Cerebellar nuclear complex (tissue), 1 donor: ENCODE measurements at places on chromosomes 16 and 17.

GRCh38 chr16:77801817-77802216, 13.5 kb downstream of the VAT1L start:
- no peak for DNase-seq

DNA sequence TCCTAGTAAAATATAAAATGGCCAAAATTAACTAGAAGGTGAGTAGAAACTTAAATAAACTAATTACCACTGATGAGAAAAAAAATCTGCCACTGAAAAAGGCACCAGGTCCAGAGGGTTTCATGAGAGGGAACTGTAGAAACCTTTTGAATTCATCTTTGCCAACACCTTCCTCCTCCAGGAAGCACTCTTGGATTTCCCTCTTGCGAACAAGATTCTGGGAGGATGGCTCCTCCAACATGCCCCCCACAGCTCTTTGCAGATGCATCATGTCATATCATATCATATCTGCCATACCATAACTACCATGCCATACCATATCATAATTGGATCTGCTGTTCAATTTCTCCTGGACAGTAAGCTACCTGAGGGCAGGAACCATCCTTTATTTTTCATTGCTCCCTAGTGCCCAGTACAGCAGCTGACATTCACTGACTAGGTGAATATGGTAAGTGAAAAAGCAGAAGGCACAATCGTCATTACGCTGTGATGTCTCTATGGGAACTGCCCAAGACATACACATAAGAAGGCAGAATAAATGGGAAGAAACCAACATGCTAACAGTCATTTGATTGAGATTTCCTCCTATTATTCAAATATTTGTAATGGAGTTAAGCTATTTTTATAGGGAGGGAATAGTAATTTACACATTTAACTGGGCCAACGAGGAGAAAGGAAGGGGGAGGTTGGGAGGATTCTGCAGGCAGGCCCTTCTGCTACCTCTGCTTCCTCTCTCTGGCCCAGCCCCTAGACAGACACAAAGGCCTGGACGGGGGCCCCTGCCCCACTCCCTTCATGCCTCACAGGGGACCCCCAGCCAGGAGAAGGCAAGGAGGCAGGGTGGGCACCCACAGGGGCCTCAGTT, 110.1 kb upstream of the SMURF2 start:
- DNase-seq: no peak

DNA sequence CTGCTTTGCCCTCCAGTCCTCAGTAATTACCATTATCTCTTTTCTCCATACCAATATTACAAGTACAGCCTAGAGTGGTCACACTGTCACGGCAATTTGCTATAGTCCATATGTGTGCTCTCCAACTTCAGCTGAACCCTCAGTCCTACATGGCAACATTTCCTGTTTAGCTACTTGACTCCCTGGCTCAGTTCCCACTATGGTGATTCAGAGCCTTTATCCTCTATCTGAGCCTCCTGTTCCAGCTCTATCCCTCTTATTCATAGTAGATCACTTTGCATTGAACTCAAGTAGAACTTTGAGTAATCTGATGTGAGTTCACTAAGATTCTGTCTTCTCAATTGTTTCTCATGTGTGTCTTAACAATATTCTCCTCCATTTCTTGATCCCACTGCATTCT, 43.7 kb upstream of the GOSR1 start:
- no peak for DNase-seq

DNA sequence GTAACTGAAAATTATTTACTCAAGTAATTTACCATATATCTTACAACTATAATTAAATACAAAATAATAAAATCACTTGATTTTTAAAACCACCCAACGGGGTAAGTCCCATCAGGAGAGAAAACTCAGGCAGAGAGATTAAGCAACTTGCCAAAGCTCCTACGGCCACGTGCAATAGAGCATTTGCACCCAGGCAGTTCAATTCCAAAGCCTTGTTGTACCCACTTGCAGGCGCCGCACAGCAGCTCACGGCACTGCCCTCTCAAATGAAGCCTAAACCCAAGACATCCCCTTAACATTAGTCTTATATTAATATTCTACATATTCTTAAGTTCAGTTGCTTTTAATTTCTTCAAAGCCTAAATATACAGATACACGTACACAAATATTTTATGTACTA, 75.7 kb downstream of the SPAG9 start:
- no peak for DNase-seq

DNA sequence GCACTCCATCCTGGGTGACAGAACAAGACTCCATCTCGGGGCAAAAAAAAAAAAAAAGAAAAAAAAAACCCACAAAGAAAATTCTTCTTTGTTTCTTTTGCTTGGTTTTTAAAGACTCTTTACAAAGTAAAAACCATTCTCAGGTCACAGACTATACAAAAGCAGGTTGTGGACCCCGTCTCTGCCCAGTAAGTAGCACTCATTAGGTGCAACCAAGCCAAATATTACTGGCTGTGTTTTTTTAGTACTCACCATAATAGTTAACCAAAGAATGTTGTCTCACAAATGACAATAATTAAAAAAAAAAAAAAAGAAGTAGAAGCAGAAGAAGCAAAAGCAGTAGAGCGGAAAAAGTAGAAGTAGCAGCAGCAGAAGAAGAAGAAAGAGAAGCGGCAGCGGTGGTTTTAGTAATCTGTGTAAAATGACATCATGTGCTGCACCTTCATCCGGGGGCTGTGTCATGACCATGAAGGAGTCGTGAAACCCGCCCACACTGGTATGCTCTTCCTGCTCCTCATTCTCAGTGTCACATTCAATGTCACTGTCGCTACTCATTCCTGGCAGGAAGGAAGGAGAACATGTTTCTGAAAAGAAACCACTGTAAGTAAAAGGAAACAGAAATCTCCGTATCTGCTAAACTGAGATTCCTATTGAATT, 105.4 kb downstream of the TRIM37 start:
- DNase-seq: no peak

GRCh38 chr17:37562016-37562745, 47.0 kb downstream of the SYNRG start:
- DNase-seq: no peak

DNA sequence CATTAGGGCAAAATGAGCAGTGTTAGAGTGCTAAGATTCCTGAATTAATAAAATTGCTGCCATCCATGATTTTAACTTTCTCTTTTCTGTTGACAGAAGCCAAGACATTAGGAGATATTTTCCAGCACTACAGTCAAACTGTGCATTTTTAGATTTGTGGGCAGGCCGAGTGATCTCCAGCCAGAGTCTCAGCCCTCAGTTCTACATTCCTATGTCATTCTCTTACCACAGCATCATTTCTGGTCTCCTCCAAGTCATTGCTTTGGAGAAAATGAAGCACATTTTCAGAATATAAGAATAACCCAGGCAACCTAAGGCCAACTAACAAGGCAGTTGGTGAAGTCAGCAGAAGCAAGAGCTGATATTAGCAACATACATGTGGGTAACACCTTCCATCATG, 74.6 kb upstream of the NUDT7 start:
- no peak for DNase-seq

DNA sequence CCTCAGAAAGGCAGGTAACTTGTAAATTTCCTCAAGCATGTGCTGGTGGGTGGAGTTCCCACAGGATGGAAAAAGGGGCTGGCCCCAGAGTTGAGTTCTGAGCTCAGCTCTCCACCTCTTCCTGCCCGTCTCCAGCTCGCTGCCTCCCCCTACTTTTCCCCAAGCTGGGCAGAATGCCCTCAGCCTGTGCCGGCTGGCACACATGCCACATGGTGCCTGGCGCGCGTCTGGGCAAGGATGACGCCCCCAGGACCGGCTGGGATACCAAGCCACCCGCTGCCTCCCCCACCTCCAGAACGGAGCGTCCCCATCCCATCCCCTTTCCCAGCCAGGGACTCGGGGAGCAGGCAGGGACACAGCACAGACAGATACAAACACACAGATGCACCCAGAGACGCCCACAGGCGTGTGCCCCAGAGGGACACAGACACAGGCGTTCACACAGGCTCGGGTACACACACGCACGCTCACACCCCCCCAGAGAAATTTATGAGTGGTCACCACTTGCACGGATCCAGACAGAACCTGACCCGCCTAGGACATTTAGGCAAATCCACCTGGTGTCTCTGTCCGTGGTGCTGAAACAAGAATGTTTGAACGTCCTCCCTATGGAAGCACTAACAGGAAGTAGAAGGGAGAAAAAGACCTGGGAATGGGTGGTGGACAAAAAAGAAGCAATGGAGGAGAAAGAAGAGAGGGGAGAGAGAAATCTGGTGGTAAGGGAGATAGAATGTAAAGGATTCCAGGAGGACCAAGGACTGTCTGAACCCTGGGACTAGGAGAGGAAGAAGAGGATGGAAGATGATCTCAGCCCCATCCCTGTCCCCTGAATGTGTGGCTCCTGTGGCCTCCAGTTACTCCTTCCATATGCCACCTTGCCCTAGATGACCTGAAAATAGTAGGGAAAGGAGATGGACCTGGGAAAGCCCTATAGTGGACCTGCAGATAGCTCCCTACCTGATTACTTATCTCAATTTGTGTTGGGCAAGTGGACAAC, 15.5 kb downstream of the NEUROD2 start:
- peak; percentile 34 for DNase-seq

DNA sequence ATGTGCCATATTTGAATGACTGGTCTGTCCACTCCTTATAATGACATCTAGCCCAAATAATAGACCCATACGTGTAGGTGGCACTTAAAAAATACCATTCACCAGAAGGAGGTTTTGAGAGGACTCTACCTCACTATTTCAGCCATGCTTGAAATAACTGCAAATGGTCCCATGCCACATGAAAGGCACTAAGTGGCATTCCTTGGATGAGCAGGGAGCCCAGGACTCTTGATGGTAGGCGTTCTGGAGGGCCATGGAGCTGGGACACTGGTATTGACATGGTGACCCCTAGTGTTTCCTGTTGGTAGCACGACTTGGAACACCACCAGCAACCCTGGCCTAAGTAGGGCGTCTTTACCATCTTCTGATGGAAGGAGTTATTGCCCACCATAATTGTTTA, 148.7 kb upstream of the ZFHX3 start:
- DNase-seq: no peak

DNA sequence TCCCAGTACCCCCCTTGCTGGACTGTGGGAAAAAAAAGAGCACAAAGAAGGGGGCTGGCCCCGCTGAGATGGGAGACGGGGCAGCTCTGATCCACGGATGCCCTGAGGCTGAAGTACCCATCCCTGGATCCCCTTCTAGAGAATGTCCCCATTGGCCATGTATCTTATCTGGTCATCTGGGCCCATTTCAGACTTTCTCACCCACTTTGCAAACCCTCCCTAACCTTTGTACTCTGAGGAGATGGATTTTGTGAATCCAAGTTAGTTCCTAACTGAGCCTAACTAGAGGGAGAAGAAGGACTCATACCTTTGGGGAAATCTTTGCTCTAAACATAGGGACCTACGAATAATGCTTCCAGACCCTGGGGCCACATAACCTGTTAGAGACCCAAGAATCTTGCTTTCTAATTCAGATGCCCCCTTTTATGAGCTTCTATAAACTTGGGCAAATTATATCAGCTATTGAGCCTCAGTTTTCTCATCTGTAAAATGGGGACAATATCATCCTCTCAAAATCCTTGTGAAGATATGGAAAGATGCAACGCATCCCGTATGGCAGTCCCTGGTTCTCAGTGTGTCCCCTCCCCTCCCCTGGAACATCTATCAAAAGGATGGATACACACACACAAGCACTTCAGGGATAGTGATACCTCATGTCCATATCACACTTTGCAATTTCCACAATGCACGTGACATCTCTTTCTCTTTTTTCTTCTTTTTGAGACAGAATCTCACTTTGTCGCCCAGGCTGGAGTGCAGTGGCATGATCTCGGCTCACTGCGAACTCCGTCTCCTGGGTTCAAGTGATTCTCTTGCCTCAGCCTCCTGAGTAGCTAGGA, 16.8 kb upstream of the FZD2 start:
- DNase-seq: no peak

DNA sequence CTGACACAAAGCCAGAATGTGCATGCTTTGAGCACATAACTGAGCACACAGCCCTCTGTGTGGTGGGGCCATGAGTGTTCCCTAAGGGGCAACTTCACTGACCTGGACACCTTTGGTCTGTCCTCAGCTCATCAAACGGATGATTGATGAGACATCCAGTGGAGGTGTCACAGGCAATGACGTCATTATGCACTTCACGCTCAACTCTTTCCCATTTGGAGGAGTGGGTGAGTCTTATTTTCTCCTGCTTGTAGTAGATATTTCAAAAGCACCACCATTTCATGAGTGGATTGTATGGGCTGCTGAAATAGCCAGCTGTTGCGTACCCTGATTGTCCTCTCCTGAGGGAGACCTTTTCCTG, 16.2 kb downstream of the ALDH3A2 start:
- DNase-seq: no peak

DNA sequence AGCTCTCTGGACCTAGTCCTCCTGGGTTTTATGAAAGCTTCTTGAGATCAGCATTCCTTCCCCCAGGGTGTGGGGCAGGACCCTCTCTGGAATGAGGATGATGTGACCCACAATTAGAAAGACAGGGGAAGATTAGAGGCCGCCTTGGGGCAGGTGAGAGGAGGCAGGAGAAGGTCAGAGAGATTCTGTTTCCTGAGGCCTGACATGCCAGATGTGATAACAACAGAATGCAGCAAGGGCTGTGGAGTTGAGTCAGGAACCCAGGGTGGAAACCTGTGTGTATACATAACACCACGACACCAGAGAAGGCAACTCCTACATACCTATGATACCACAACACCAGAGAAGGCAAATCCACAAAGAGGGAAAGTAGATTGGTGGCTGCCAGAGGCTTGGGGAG, 5.4 kb upstream of the SLC5A10 start:
- DNase-seq: no peak

GRCh38 chr17:79975498-79976134, 60.1 kb downstream of the TBC1D16 start:
- no peak for DNase-seq

DNA sequence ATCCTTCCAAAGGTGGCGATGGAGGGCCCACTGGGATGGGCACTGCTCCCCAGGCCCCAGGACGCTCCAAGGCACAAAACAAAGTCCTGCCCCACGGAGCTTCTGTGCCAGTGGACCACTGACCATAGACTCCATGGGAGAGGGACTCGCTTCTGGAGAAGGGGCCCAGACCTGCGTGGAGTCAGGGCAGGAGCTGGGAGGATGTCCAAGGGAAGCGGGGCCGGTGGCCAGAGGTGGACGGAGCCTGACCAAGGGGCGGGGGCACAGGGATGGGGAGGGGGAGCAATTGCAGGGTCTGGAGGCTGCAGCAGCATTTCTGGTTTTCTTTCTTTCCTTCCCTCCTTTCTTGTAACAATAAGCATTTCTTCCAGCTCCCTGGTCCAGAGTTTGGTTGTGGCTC, 14.1 kb downstream of the KCNJ12 start:
- DNase-seq: no peak

DNA sequence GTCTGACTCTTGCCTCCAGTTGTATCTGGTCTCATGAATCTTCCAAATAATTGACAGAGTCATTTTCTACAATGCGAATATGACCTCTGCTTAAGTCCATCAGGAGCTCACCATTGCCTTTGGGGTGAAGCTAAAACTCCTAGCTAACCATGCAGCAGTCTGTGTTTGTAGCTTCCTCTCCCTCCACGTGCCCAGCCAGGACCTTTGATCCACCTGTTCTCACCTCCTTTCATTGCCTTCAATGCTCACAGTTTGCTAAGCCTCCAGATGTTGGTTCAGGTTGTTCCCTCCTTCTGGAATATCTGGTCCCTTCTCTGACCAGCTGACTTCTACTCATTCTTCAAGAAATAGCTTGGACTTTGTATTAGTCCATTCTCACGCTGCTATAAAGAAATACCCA, 23.0 kb downstream of the BMERB1 start:
- DNase-seq: no peak

- DNase-seq: no peak
Observed at GRCh38 chr16:85943711-85944110, 44.7 kb downstream of the IRF8 start.
